ENCODE measurements at places on chromosomes 2 and 18.

GRCh38 chr2:235183786-235184185, 232.0 kb downstream of the SH3BP4 start:
- no peak for DNase-seq

DNA sequence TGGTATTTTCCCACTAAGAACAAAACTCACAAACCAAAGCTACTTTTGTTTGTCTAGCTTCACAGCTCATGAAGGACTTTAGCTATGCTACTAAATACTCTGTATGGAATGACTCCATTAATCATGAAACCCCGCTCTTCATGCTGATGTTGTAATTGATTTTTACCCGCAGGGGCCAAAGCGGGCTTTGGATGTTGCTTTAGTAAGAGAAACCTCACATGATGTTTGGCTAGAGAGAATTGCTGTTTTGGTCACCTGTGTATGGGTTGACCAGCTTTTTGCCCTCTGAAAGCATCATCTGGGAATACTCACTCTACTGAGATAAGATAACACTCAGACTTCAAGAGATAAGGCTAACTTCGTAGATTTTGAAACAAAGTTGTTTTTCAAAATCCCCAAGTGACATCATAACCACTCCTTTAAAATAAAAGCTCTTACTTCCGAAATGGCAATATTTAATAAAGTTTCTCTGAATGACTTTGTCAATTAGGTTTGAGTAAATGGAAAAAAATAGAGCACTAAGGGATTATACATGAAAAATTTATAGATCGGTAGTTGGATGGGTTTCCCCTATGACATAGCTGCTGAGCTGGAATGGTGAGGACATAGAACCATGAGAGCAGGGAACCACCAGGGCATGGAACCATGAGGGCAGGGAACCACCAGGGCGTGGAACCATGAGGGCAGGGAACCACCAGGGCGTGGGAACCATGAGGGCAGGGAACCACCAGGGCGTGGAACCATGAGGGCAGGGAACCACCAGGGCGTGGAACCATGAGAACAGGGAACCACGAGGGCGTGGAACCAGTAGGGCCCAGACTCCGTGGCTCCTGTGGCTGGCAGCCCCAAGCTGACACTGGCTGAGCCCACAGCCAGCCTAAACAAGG, 31.9 kb downstream of the ACKR3 start:
- no peak for DNase-seq

DNA sequence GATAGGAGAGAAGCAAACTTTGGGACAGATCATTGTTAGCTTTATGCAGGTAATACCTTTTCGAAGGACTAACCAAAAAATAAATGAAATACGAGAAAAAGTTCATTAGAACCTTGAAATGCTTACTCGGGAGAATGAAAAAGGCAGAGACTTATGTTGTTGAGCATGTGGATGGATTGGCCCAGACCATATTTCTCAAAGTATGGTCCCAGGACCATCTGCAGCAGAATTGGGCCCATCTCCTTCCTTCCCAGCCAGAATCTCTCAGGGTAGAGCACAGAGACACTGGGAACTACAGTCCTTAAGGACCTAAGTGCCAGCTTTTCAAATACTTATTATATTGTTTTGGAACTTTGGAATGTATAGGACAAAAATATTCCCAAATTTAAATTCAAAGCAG, 50.8 kb downstream of the KCTD18 start:
- no peak for DNase-seq

DNA sequence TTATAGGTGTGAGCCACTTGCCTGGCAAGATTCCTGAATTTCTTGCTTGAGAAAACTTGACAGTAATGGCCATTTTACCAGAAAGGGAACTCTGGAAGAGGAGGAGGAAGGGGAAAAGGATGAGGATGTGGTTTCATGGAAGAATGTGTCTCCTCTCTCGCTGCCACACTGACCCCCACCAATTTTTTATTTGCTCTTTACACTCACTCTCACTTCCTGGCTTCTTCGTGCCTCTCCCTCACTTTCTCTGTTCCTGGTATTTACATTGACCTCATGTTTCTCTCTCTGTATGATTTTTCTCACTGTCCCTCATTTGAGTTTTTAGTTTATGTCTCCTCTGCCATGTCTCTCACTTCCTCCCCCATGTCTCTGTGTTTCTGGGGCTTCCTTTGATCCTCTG, 134.5 kb upstream of the CAB39 start:
- no peak for DNase-seq

GRCh38 chr2:127479219-127479825, 47.0 kb downstream of the IWS1 start:
- no peak for DNase-seq

GRCh38 chr2:99572373-99573164, 82.8 kb upstream of the REV1 start:
- DNase-seq, result no peak

GRCh38 chr18:36744261-36744876, 84.4 kb downstream of the TPGS2 start:
- no peak for DNase-seq

DNA sequence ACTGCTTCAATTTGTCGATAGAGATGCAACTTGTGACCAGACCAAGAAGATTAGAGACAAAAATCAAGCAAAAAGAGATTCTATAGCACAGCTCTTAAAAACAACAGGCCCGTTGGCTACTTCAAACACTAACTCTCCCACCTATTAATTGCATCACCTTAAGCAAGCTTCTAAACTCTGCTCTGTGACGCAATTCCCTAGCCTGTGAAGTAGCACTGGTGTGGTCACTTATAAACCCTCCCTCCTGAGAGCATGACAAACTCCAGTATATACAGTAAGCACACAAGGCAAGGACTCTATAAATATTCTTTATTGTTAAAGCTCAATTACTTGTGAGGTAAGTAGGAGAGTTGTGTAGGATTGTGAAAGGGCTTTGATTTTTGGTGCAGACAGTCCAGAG, 72.3 kb downstream of the CMPK2 start:
- DNase-seq, result no peak

DNA sequence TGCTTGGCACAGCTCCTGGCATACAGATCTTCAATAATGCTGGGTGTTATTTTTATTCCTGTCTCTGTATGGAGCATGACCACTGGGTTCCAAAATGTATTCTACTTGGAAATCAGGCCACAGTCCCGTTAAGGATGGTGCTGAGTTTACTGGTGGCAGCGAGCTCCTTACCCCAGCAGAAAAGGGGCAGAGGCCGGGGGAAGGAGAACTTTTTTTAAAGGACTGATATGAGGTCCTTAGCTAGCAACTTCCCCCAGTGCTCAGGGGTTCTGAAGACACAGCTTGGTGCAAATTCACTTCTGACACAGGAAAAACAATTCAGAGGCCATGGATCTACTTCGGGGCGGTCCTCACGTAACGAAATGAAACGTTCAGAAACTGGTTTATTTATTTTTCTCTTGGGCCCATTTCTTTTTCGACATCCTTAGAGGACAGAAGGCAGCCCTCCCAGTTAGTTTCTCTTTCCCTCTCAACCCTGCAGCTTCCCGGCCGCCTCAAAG, 872 bp downstream of the RDH14 start:
- DNase-seq, result no peak

DNA sequence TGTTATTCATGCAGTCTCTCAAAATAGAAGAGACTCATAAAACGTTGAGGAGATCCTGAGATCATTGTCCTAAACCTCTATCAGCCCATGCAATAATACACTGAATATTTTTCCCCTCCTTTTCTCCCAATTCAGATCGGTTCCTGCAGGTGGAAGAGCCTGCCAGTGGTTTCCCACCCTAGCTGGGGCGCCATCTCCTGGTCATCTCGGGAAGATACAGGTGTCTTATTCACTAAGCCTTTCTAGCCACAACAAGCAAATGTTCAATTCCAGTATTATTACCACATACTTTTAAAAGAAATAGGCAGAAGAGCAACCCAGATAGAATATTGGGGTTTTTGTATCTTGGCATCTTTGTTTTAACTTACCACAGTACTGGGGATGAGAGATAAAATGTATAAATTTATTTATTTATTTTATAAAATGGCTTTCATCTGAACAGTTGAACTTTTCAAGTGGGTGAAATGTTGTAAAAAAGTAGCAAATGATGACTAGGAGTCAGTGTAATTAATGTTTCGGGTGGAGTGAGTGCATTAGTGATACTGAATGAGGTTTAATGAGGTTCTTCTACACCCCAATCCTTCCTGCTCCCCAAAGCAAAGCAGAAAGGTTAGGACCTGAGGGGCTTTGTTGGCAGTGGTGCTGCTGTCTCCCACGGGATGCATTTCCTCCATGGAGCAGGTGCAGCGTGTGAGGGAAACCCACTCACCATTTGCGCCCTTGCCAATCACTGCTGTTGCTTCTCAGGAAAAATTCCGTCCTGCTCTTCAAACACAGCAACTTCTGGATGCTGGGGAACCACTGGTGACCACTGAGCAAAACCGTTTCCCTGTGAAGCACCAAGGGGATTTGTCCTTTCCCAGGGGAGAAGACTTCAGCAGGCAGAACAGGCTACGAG, 147.1 kb upstream of the FHL2 start:
- peak; percentile 53 for DNase-seq

- DNase-seq, result no peak
Measured at GRCh38 chr2:240578488-240578887, 8.0 kb upstream of the CAPN10 start.

DNA sequence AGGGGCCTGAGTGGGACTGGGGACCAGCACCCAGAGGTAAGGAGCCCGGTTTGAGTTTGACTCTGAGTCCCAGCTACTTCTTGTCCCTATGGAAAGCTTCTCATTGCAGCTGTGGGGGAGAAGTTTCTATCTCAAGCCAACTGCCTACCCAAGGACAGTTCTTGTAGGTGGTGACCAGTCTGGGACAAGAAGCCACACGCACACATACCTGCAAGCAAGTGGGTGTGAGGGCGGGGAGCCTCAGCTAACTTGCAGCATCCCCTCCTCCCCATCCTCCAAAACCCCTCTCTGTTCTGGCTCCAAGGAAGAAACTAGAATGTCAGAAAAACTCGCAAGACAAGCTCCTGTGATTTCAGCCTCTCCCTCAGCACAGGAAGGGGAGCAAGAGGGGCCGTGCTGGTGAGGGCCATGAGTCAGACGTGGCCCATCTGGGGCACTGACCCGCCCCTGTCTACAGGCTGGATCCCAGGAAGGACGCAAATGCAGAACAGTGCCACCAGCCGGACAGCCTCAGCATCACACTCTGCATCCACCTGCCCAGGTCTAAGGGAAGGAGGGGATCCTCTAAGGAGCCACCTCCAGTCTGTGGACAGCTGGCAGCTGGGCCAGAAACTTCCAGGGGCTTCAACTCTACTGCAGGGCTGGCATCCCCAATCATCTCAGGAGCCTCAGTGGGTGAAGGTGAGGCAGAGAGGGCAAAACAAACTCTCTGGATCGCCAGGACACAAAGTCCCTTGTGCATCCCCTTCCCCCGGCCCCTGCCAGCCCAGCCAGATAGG, 103.4 kb downstream of the TNS1 start:
- no peak for DNase-seq

DNA sequence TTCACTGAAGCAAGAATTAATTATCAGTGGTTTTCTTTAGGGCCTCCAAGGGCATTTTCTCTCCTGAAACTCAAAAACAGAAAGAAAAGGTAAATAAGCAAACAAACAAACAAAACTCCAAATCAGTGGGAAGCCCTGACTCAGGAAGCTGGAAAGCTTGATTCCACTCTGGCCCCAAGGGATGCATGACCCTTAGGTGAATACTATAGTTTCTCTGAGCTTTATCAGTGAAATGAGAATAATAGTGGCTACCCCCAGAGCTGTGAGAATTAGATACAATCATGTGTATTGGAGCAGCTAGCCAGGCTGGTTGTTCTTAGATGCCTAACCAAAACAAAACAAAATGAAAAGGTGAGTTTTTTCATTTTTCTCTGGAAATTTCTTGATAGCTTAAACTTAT, 585.1 kb downstream of the CNTNAP5 start:
- DNase-seq, result no peak

GRCh38 chr2:96156926-96157648, 11.8 kb upstream of the DUSP2 start:
- DNase-seq, result no peak

DNA sequence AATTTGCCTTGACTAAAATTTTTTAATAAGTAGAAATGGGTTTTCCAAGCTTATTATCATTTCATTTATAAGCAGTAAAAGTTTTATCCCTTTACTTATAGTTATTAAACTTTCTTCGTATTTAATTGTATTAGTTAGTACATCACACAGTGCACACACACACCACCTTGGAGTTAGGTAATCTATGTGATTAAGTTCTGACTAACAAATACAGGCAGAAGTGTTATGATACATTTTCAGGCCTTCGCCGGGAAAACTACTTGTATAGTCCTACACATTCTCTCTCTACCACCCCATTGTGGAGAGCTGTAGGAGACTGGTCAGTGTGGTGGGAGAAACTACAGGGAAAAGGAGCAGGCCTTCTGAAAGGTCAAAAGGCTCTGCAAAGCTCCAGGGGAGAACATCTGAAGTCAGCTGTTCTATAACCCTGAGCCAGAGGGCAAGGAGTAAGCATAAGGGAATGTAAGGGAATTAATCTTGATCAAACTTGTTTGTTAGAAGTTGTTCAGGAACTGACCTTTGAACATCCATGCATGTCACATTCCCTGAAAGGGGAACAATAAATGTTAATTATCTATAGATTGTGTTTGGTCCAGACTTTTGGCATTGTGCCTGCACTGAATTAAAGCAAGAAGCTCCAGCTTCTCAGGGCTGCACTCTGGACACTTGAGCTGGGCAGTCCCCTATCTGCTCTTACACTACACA, 231.7 kb downstream of the FSIP2 start:
- no peak for DNase-seq

DNA sequence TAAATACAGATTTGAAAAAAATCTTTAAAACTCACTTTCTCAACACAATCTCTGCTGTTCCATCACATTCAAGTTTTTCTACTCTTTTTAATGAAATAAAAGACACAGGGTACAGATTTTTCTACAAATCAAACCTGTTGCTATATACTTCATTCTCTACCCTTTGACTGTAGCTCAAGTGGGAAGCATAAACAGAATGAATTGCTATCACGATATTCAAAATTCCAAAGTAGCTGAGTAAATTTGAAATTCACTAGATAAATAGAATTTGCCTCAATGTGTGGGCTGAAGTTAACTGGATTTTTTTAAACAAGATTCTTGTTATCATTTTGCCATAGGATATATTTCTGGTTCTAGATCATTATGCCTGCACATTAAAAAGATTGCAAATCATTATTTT, 185.9 kb downstream of the ZNF521 start:
- no peak for DNase-seq

DNA sequence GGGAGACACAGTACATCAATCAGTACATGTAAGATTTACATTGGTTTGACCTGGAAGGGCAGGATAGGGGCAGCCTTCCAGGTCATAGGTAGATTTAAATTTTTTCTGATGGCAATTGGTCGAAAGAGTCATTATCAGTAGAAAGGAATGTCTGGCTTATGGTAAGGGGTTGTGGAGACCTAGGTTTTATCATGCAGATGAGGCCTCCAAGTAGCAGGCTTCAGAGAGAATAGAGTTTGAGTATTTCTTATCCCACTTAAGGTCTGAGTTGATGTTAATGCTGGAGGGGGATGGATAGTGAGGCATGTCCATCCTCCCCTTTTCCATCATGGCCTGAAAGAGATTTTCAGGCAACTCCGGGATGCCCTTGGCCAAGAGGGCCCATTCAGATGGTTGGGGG, 60.7 kb downstream of the SPTBN1 start:
- no peak for DNase-seq

DNA sequence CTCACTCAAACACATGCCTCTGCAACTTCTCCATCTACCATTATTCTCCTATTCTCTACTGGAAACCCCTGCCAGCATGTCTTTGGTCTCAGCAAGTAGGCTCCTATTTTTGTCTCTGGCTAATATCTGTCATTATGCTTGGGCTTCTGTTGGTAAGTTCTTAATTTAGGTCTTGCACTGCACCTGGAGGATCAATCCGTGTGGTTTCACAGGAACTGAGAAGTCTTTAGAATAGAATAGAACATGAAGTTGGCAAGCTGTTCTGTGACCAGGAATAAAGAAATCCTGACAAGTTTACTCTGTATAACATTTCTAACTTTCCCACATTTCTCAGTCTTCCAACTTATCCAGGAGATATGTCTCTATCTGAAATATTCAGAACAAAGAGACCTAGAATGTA, 219.5 kb upstream of the GYPC start:
- DNase-seq, result no peak

Data from naive thymus-derived CD8-positive, alpha-beta T cell (primary cell).